ENCODE measurements at places on chromosomes 7 and 10.

GRCh38 chr7:20918156-20918555, 131.5 kb upstream of the SP8 start:
- H3K36me3 ChIP-seq: no peaks in the 10 kb centered on the region
- no peak for DNase-seq
- no peaks in the 10 kb centered on the region for H3K4me1 ChIP-seq
- H3K27me3 ChIP-seq: no peaks in the 10 kb centered on the region

GRCh38 chr7:130949550-130949949, 215.5 kb upstream of the KLF14 start:
- H3K4me3 ChIP-seq: peak overlapping the region; percentile 53
- H3K36me3 ChIP-seq: peaks cover 57% of the 10 kb centered on the region
- H3K27me3 ChIP-seq: no peaks in the 10 kb centered on the region
- DNase-seq: no peak

DNA sequence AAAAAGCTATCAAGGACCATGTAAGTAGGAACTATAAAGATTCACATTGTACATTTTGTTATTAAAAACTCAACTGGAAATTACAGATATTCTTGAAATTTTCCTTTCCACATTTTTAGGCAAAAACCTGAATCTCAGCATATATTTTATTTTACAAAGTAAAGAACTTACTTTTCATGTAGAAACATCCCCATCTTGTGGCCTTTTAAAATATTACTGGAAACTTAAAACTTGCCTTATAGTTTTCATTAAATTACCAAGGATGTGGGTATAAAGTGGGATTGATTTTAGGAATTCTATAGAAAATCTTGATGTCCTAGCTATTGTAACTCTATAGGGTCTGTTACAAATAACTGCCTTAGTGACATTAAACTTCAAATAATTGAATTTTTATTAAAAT, 10.6 kb downstream of the DBF4 start:
- H3K27me3 ChIP-seq: no peaks in the 10 kb centered on the region
- no peak overlapping the region for H3K27ac ChIP-seq
- no peak overlapping the region for H3K4me3 ChIP-seq
- no peak for DNase-seq
- H3K4me1 ChIP-seq: peaks cover 18% of the 10 kb centered on the region
- H3K36me3 ChIP-seq: peaks cover 56% of the 10 kb centered on the region

GRCh38 chr10:124535731-124536495, 74.3 kb downstream of the LHPP start:
- H3K36me3 ChIP-seq: no peaks in the 10 kb centered on the region
- no peak overlapping the region for H3K27ac ChIP-seq
- no peaks in the 10 kb centered on the region for H3K4me1 ChIP-seq
- no peak for DNase-seq
- H3K4me3 ChIP-seq: no peak overlapping the region
- peaks cover 3% of the 10 kb centered on the region for H3K27me3 ChIP-seq

DNA sequence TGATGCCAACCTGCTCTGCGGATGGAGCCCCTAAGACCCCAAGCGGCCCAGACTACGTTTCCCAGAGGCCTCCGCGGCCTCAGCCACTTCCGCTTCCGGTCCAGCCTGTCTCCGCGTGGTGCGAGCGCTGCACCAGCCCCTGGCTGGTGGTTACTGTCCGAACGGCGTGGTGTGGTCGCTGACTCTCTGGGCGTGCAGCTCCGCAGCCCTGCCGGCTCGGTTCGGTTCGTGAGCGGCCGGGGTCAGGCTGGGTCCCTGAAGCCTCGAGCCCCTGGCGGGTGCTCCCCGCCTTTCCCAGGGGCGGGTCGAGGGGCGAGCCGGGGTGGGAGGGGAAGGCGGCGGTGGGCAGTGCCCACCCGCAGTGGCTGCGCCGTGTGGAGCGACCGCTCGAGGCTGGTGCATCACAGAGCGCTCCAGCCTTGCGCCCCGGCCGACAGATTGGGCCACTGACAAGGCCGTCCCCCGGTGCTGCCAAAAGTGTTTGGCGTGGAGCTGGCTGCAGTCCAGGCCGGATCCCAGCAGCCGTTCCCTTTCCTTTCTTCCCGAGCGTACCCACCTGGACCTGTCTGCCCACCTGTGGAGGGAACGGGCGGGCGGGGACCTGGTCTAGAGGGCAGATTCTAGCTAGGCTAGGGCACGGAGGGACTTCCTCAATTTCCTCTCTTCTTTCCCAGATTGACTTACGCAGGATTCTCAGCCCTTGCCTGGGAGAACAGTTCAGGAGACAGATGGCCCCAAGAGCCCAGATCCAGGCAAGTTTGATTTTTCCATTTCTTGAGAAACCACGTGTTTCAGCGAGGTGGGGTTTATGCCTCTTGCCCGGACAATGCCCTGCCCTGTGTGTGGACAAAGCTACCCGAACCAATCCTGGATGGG, at the start of gene ZNF485:
TSS of gene ZNF485 (plus strand) at position 116 of the 876 bp plus-strand sequence. CDS start at position 729, 613 bp downstream.
- H3K27me3 ChIP-seq: peaks cover 2% of the 10 kb centered on the region
- H3K36me3 ChIP-seq: peaks cover 22% of the 10 kb centered on the region
- H3K27ac ChIP-seq: no peak within 1 kb of the TSS
- peak; percentile 57 for DNase-seq

- no peak overlapping the region for H3K4me3 ChIP-seq
- H3K4me1 ChIP-seq: no peaks in the 10 kb centered on the region
- H3K27ac ChIP-seq: no peak overlapping the region
- DNase-seq: no peak
These were observed 128.3 kb downstream of the TPST1 start for GRCh38 chr7:66333443-66333842.

GRCh38 chr7:6556196-6556595, 4.9 kb upstream of the GRID2IP start:
- no peak overlapping the region for H3K4me3 ChIP-seq
- H3K4me1 ChIP-seq: peaks cover 6% of the 10 kb centered on the region
- no peaks in the 10 kb centered on the region for H3K27me3 ChIP-seq
- H3K36me3 ChIP-seq: no peaks in the 10 kb centered on the region
- no peak overlapping the region for H3K27ac ChIP-seq
- no peak for DNase-seq

- peaks cover 6% of the 10 kb centered on the region for H3K27me3 ChIP-seq
- H3K4me3 ChIP-seq: no peak overlapping the region
- H3K36me3 ChIP-seq: no peaks in the 10 kb centered on the region
- no peak for DNase-seq
- no peaks in the 10 kb centered on the region for H3K4me1 ChIP-seq
- no peak overlapping the region for H3K27ac ChIP-seq
These were observed 232.7 kb downstream of the LRMDA start for GRCh38 chr10:75663947-75664664.

DNA sequence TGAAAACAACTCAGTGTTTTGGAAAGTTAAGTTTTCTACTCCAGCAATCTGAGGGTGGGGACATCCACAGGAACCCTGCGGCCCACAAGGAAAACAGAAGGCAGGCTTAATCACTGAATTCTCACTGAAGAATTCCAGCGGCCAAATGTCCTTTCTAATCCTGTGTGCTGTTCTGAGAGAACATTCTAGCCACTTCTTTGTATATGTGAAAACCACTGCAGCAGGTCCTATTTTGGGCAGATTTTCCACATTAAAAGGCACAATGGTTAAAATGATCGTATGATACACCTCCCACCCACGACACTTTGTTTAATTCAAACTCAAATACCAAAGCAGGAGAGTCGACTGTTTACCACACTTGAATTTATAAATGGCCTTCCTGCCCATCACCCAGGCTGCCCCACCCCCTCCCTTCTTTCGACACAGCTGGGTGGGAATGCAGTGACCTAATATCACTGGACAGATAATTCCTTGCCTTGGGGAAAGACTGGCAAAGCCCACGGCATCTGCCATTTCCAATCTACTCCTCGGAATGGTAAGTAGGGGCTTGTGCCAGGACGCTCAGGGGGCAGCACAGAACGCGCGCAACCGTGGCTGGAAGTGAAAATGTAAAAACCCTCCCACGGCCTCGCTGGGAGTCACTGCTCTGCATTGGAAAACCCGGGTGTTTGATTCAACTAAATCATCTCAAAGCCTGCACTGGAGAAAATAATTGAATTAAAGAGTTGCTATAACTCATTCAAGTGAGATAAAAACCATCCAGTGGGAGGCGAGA, 67.0 kb downstream of the CTBP2 start:
- H3K4me1 ChIP-seq: peaks cover 4% of the 10 kb centered on the region
- no peak overlapping the region for H3K27ac ChIP-seq

DNA sequence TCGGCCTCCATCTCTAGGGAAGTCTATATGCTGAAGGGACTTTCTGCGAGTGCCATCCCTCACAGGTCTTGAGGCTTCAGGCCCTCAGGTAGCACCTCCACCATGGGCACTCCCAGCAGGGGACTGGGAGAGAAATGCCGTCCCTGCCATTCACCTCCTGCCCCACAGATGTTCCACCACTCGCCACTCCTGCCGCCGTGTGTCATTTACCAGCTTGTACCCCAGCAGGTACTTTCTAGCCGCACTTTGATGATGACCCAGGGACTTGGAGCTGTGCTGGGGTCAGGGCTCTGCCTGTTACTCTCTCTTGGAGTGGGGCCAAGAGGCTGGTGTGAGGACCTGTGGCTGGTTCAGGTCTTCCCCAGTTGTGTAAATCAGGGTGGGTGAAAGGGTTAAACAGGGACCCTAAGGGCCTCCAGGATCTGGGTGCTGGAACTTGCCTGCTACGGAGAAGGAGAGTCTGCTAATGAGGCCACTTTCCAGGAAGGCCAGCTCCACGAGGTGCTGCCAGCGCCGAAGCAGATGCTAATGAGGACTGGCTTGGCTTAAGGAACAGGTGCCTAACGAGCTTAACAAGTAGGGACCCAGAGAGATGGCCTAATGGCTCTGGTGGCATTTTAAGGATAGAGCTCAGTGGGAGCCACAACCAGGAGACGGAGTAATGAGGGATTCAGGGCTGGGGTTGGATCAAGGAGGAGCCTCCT, 32.4 kb downstream of the CRHR2 start:
- H3K27ac ChIP-seq: no peak overlapping the region
- no peaks in the 10 kb centered on the region for H3K27me3 ChIP-seq
- peak; percentile 12 for DNase-seq

- no peak overlapping the region for H3K27ac ChIP-seq
- H3K4me3 ChIP-seq: no peak overlapping the region
- no peaks in the 10 kb centered on the region for H3K4me1 ChIP-seq
- no peaks in the 10 kb centered on the region for H3K36me3 ChIP-seq
- DNase-seq: no peak
These were observed 42.9 kb downstream of the CD36 start for GRCh38 chr7:80681272-80681885.

DNA sequence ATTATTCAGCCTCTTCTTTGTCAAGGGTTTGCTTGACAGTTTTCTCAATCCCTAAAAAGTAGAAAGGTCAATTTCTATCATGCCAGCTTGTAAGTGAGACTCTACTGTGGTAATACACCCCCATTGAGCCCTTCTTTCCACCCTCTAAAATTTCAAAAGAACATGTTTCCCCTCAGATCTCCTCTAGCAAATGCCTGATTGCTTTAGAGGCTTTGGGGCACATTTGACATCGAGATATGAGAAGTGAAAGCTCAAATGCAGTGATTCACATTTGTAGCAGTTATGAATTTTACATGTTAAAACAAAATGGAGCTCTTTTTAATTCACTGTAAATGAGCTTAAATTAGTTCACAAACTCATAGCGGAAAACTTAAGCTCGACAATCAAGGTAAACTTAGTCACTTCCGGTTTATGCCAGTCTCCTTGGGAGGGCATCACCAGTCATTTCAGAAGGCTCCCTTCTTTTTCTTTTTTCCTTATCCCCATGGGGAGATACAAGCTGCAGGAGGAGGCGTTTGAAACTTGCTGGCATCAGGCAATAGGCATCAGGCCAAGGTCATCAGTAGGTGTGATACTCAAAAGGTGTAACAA, 55.3 kb upstream of the ADO start:
- no peak overlapping the region for H3K27ac ChIP-seq
- H3K27me3 ChIP-seq: peaks cover 2% of the 10 kb centered on the region
- no peaks in the 10 kb centered on the region for H3K36me3 ChIP-seq

DNA sequence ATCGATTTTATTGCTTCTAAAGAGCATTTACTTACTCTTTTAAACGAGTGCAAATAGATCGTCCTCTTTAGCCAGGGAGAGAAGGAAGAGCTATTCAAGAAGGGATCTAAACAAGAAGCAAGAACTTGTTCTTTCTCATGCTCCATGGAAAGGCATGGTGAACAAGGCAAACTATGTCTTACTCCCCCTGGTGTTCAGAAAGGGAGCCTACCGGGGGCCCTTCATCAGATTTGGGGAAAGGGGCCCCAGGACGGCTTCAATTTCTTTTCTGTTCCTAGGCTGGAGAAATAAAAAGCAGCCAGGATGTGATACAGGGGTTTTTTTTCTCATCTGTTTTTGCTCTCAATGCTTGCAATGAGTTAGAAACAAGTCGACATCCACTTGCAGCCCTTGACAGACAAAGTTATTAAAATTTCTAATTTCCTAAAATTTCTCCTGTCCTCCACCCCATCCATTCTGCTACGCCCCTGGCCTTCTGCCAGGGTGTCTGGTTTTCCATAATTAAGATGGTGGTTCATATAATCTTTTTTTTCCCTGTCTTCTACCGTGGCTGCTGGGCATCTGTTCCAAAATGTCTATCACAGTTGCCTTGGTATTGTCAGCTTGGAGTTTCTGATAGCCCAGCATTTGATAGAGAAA, 214.4 kb downstream of the CREB5 start:
- H3K4me1 ChIP-seq: no peaks in the 10 kb centered on the region
- H3K36me3 ChIP-seq: no peaks in the 10 kb centered on the region
- H3K27ac ChIP-seq: no peak overlapping the region
- H3K27me3 ChIP-seq: no peaks in the 10 kb centered on the region

DNA sequence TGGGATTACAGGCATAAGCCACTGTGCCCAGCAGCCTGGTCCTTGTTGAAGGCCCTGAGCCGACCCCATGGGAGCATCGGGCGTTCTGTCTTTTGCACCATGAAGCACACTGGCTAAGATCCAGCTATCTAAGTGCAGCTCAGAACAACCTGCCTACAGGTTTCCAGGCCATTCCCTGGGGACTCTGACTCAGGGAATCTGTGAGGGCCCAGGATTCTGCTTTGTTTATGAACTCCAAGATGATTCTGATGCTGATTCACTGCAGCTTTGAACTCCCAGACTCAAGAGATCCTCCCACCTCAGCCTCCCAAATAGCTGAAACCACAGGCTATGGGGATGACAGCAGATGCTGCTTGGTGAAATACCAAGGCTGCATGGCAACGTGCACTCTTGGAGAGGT, 30.2 kb downstream of the NPTX2 start:
- H3K4me3 ChIP-seq: no peak overlapping the region
- no peak for DNase-seq
- no peaks in the 10 kb centered on the region for H3K4me1 ChIP-seq
- H3K27me3 ChIP-seq: no peaks in the 10 kb centered on the region

DNA sequence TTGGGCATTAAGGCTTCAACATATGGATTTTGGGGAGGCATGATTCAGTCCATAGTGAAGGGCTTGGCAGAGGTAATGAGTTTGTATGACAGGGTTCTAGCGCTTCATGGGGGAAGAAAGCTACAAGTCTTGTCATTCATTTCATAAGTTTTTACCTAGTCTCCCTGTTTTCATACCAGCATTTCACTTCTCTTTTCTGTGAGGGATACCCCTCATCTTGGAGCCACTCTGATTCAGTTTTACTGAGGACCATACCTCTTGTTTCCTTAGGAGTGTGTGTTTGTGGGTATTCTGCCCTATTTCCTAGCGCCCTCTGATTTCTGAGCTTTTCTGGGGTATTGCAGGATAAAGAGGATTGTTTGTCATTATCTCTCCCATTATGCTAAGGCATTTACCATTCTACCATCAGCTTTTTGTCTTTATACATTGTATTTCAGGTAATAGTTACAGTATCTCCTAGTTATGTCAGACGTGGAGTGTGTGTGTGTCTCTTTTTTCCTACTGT, 6.8 kb downstream of the RSBN1L start:
- H3K27ac ChIP-seq: no peak overlapping the region
- H3K4me3 ChIP-seq: no peak overlapping the region
- H3K4me1 ChIP-seq: peaks cover 39% of the 10 kb centered on the region
- no peak for DNase-seq

Data from activated CD4-positive, alpha-beta memory T cell treated with anti-CD3 and anti-CD28 coated beads, Interleukin-2, amount 10 ng/mL, durations not matched to agents 7 days and 5 days (primary cell).